ENCODE measurements at places on chromosomes 13 and 19.

DNA sequence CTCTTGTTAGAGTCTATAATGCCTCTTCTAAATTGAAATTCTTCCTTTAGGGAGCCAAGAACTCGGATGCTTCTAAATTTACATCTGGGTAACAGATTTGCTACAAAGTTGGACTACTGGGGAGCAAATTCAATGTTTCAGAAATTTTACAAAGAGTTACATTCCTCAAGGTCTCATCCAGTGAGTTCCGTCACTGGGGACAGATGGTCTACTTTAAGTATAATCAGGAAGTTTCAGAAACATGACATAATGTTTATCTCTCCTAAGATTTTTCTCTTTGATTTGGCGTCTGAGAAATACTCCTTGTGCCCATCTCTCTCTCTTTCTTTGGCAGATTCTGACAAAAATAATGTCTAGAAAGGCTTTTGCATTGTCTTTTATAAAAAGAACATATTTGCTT lies 81.5 kb upstream of the MBNL2 start:
- DNase-seq: no peak

- no peak for DNase-seq
Measured at GRCh38 chr13:75224053-75224742, 257.8 kb downstream of the TBC1D4 start.

DNA sequence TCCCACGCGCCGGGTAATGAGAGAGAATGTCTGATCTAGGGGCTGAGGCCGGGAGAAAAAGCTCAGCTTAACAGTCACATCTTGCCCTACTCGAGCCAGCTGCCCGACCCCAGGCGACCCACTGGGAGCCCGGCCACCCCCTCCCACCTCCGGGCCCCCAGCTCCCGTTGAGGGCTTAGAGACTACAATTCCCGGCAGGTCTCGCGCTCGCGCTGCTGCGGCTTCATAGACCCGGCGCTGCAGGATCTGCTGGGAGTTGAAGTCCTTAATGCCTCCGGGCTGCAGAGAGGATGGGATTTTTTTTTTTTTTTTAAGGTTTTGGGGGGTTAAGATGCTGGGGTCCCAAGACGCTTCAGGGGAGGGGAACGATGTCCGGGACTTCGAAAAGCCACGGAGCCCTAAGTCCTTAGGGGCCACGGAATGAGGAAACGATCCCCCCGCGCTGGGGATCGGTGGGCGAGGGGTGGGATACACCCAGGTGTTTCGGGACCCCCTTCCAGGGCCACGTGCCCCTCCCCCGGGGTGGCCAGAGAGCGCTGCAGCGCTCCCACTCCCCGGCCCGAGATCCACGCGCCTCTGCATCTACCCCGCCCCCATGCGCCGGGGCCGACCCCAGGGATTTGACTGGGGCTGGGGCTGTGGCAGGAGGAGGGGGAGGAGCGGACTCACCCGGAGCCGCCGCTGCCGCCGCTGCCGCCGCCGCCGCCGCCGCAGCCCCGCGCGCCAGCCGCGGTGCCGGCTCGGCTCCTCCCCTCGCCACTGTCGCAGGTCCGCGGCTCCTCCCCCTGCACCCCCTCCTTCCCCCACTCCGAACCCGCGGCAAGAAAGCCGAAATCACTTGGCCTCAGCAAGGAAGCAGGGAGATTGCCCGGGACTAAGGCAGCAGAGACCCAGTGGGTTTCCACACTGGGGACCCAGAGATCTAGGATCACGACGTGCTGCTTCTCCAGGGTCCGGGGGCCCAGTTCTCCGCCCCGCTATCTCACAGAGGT lies at the start of gene SYT3:
Gene SYT3 (minus strand): TSS at position 761 of the 992 bp plus-strand sequence. CDS start 2,470 bp downstream, outside the sequence.
- DNase-seq: no peak

DNA sequence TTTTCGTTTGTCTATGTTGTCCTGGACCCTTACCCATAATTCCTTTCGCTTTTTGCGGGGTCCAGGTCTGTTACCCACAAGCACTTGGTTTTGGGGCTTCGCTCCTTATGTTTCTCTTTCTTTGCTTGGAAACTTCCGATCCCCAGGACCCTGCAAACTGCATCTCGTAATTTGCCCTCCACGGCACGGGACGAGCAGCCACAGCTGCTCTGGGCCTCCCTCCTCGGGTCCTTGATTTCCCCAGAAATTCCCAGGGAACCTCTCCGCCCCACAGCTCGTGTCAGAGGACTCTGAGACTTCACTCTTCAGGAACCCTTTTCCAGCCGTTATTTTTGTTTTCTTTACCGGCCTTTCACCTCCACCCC lies 599 bp downstream of the SNRNP70 start:
- no peak for DNase-seq

GRCh38 chr19:35044317-35045117 lies 3.0 kb downstream of the HPN start:
- DNase-seq: peak; percentile 42

DNA sequence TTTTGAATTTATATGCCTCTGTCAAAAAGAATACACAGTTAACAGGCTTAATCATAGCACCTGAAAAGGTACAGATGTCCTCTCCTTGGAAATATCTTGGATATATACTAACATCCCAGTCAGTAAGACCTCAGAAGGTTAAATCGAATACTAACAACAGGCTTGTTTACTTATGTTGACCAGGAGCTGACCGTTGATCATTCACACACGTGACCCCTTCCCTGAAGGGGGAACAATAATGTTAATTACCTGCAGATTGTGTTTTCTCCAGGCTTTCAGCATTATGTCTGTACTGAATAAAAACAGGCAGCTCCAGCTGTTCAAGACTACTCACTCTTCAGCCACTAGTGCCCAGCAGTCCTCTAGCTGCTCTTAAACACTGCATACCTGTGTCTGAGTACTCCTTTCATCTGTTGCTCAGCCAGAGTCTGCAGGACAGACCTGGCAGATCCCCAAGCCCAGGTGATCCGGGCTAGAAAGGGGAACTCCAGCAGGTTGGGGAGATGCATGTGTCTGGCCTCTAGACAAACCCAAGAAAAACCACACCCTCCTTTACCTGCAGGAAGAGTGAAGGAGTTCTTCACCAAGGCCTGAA lies 163.9 kb downstream of the RNF17 start:
- DNase-seq: no peak

DNA sequence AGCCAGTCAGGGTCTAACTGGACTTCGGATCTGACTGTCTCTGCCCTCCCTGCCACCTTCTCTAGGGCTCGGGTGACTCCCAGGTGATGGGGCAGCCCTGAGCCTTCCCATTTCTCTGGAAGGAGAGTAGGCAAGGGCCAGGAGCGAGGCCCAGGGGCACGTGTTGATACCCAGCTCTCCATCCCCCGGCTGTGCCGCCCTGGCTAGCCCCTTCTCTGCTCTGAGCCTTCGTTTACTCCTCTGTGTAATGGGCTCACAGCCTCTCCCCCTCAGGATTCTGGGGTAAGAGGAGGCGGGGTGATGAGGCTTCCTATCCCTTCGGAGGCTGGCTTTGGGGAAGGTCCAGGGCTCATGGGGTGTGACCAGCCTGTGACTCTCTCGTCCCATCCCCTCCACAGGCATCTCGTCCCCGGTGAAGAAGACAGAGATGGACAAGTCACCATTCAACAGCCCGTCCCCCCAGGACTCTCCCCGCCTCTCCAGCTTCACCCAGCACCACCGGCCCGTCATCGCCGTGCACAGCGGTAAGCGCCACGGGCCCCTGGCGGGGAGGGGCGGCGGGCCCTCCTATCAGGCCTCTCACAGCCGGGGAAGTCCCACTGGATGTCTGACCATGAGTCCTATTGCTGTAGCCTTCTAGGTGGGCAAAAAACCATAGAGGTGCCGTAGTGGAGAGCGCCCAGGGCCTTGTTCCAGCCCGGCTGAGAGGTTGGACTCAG lies 31.6 kb downstream of the SMIM24 start:
- DNase-seq: no peak

DNA sequence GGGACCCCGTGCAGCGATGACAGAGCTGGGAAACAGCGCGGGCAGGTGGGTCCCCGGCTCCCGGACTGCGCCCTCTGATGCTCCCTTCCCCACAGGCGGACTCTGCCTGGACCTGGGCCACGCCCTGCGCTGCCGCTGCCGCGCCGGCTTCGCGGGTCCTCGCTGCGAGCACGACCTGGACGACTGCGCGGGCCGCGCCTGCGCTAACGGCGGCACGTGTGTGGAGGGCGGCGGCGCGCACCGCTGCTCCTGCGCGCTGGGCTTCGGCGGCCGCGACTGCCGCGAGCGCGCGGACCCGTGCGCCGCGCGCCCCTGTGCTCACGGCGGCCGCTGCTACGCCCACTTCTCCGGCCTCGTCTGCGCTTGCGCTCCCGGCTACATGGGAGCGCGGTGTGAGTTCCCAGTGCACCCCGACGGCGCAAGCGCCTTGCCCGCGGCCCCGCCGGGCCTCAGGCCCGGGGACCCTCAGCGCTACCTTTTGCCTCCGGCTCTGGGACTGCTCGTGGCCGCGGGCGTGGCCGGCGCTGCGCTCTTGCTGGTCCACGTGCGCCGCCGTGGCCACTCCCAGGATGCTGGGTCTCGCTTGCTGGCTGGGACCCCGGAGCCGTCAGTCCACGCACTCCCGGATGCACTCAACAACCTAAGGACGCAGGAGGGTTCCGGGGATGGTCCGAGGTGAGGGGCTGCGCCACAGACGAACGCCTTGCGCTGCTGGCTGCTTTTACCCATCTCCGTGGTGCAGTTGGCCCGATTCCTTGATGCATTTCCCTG lies 7.8 kb upstream of the SELENOV start:
- DNase-seq: peak; percentile 31

- DNase-seq: no peak
Measured at GRCh38 chr13:111074826-111075225, 40.3 kb upstream of the ARHGEF7 start.

- peak; percentile 47 for DNase-seq
Measured at GRCh38 chr19:4909156-4909896, at the start of gene UHRF1. Gene UHRF1 (plus strand): TSS chr19:4909501. CDS start chr19:4910886, 1,385 bp downstream.

GRCh38 chr19:1087813-1088415 lies 7.3 kb downstream of the POLR2E start:
- no peak for DNase-seq

DNA sequence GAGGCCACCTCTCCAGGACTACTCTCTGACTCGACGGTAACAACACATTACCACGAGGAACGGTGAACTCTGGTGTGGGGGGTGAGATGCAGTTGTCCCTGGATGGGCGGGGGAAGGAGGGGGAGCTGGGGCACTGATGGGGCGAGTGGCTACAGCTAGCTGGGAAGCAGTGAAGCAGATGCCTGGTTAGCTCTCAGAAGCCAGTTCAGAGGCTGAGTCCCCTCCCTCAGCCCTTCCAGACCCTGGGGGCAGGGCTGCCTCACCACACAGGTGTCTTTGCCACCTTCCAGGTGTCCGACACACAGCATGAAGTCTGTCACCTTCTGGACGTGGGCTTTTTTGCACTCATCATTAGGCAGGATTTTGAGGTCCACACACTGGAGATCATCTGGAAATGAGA lies 4.0 kb downstream of the KLK1 start:
- DNase-seq: no peak

- DNase-seq: no peak
Measured at GRCh38 chr19:46426035-46426505, 2.7 kb downstream of the PNMA8C start.

GRCh38 chr13:40343550-40344269 lies 322.7 kb downstream of the FOXO1 start:
- DNase-seq: no peak

- no peak for DNase-seq
Measured at GRCh38 chr13:85386424-85386823, 412.8 kb downstream of the SLITRK6 start.

- DNase-seq: no peak
Measured at GRCh38 chr19:19672816-19673215, 4.2 kb downstream of the ZNF101 start.

DNA sequence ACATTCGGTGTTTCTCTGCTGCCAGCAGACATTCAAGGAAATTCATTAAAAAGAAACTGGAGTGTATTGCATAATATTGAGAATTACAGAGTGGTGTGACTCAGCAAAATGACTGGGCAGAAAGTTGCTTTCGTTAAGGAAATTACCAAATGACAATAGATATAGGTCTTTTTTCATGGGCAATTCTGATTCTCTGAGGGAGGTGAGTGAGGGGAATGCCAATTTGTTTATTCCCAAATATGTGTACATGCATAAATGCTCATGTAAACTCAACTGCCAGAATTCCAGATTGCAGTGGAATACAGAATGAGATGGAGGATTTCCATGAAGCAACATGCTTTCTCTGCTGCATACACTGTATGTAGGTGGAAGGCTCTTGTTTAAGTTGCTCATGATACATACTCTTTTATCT lies 1730.1 kb downstream of the SLITRK5 start:
- DNase-seq: no peak

DNA sequence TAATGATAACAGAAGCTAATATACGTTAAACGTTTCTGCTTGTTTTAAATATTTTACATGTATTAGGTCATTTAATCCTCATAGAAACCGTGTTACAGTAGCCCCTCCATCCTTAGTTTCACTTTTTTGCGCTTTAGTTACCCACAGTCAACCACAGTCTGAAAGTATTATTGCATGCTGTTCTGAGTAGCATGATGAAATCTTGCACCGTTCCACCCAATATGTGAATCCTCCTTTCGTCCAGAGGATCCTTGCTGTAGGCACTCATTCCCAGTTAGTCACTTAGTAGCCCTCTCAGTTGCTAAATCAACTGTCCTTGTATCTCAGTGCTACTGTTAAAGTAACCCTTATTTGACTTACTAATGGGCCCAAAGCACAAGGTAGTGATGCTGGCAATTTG lies 257.8 kb downstream of the ENOX1 start:
- DNase-seq: no peak

- no peak for DNase-seq
Measured at GRCh38 chr13:69300131-69300530, 807.5 kb upstream of the ATXN8OS start.

GRCh38 chr13:21698817-21699679 lies 28.2 kb downstream of the FGF9 start:
- no peak for DNase-seq

DNA sequence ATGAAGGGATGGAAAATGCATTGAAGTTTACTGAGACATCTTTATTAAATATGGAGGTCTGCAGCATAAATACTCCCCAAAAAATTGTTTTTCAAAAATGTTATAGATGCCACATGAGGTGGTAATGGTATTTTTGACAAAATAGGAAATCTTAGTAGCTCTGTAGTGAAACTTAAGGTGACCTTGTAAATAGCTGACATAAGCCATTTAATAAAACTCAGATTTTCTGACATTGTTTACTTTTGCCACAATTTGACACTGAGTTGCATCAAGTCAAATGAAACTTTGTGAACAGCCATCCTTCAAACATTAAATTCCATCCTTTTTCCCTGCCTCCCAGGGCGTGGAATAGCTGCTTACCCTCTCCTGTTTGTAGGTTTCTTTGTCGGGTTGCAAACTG lies 953.1 kb downstream of the PCDH17 start:
- DNase-seq: no peak

DNA sequence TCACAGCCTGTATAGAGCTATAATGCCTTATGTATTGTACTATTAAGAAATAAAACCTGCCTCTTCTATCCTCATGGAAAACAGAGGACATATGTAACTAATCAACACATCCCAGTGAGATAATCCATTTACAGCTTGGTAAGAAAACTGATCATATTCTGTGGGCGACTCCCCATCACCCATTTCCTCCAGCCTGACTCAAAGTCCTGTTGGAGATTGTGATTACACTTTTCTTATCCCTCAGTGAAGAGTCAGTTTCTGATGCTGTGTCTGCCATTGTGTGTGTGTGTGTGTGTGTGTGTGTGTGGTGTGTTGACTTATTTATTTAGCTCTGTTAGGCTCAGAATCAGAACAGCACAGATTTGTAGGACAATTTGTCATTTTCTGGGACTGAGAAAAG lies 212.8 kb downstream of the FGF9 start:
- DNase-seq: no peak

GRCh38 chr13:110099922-110100321 lies 207.0 kb downstream of the COL4A1 start:
- no peak for DNase-seq

GRCh38 chr19:16327911-16328823 lies 3.5 kb downstream of the KLF2 start:
- no peak for DNase-seq

Measured in stimulated activated CD8-positive, alpha-beta memory T cell treated with anti-CD3 and anti-CD28 coated beads, Interleukin-15, amount 100 ng/mL, for 24 hours (primary cell).